NT2/D1 (cell line): ENCODE measurements at places on chromosomes 12 and 14.

- DNase-seq: no peak
These were observed 13.7 kb downstream of the CFL2 start for GRCh38 chr14:34700622-34701130.

DNA sequence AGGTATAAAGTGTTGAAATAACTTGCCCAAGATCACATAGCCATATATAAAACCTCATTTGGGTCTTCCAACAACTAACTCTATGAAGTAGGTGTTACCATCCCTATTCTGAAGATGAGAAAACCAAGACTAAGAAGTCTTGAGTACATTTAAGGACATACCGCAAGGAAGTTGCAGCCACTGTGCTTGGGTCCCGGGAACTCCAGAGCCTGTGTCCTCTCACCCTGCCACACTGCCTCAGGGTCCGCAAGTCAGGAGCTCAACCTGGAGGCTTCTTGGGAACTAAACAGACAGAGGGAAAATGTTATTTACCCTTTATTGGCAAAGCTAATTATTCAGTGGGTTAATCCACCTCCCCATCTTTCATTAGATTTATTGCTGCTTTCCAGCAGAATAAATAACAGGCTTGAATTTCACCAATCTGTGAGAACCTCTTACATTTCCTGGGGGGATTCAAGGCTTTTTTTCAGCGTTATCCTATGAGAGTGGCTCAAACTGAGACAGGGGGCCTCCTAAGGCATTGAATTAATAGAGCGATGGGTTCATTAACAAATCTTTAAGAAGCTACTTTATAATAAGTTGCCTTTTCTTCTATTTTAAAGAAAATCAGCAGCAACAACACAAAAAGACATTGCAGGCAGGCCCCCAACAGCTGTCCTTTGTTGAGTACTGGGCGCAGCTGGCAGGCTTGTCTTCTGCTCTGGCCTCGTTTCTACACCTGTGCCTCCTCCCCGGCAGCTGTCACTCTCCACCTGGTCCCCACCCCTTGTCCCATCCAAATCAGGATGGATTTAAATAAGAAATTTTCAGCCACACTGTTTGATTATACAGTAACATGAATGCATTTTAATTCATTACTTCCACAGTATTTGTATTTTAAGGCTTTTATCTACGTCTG, 25.3 kb downstream of the PHLDA1 start:
- DNase-seq: no peak

GRCh38 chr12:28568704-28569103, 378.4 kb downstream of the CCDC91 start:
- no peak for DNase-seq

GRCh38 chr12:18990856-18991255, 138.7 kb upstream of the PLEKHA5 start:
- no peak for DNase-seq

DNA sequence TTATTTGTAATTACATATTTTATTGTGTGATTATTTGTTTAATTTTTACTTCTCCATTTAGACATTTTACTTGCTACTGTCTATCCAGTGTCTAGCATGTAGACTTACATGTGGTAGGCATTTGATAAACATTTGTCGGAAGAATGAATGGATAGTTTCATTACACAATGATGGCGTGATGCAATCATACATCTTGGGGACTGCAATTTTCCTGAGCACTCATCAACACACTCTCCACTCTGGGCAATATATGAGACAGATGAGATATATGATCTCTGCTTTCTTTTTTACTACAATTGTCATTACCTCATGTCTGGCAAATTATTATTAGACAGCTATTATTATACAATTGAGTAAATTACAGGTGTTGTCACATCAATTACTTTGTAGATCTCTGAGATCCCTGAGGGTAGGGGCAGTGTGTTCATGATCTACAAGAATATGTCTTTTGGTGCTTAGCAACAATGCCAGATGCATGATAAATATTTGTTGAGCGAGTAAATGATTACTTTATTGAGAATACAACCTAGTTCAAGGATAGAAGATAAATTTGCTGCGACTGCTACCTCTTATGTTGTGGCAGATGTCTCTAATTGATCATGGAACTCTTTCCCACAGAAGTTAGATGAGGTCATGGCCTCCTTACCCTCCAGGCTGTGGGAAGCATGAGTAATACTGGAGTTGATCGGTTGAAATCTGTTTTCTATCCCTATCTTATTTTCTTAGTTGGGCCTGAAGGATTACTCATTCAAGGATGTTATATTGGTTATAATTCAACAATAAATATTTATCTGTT, 416.0 kb downstream of the LRIG3 start:
- DNase-seq: no peak

- DNase-seq: no peak
These were observed 305 bp upstream of the SLC16A7 start for GRCh38 chr12:59595565-59595882.

GRCh38 chr12:119613319-119613936, 19.9 kb downstream of the TMEM233 start:
- DNase-seq: no peak

DNA sequence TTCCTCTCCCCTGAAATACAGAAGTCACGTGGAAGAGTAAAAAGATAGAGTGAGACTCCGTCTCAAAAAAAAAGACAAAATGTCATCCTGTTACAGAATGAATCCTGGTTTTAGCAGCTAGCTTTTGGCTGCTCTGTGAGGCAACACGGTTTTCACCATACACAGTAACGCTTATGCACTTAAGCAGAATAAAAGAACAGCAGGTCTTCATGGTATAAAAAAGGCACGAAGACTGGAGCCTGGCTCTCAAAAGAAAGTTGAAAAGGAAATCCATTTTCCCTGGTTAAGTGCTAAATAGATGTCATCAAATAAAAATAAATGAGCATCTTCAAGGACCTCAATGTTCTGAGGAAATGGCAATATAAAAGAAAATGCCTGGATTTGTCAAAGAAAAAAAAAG, 444.1 kb downstream of the IPO8 start:
- DNase-seq: no peak

DNA sequence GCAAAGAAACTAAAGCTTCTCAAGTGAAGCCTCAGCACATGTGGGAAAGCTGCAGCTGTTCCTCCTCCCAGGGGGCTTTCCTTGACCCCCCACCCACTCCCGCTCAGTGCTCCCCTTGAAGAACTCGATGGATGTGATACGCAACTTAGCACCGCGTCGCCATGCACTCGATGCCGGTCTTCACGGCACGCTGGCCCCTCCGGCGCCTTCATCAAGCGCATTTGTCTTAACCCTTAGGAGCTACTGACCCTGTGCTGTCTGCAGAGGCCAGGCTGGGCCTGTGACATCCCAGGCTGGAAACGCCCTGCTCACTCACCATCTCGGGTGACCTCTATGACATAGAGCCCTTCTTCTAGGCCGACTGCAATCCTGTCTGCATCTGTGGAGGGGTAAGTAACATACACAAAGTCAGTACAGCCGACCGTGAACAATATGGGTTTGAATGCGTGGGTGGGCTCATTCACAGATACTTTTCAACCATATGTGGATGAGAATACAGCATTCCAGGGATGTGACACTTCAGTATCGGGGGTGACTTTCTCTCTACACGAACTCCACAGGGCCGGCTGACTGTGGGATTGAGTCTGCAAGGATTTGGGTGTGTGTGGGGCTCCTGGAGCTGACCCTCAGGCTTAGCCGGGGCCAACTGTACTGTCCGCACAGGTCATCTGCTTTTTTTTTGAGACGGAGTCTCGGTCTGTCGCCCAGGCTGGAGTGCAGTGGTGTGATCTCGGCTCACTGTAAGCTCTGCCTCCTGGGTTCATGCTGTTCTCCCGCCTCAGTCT, 23.1 kb downstream of the AMN start:
- DNase-seq: no peak

GRCh38 chr12:122867691-122868461, 28.0 kb downstream of the VPS37B start:
- no peak for DNase-seq

- DNase-seq: no peak
These were observed 79.9 kb upstream of the KCNA1 start for GRCh38 chr12:4829793-4830162.

GRCh38 chr12:76277480-76277879, 70.7 kb downstream of the BBS10 start:
- DNase-seq: no peak

DNA sequence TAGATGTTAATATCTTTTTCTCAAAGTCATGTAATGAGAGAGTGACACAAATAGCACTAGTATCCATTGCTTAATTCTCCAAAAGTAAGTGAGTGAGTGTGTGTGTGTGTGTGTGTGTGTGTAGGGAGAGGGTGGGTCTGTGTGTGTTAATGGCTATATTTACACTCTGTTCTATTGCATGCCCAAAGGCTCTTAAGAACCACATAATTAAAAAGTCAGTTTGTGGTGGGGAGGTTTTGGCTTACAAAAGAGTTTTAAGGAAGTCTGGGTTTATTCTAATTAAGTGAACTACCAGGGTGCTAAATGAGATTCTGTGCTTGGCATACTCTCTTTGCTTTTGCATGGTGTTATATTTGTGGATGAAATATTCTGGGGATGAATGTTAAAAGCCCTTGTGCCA, 1897.6 kb upstream of the FLRT2 start:
- DNase-seq: no peak

DNA sequence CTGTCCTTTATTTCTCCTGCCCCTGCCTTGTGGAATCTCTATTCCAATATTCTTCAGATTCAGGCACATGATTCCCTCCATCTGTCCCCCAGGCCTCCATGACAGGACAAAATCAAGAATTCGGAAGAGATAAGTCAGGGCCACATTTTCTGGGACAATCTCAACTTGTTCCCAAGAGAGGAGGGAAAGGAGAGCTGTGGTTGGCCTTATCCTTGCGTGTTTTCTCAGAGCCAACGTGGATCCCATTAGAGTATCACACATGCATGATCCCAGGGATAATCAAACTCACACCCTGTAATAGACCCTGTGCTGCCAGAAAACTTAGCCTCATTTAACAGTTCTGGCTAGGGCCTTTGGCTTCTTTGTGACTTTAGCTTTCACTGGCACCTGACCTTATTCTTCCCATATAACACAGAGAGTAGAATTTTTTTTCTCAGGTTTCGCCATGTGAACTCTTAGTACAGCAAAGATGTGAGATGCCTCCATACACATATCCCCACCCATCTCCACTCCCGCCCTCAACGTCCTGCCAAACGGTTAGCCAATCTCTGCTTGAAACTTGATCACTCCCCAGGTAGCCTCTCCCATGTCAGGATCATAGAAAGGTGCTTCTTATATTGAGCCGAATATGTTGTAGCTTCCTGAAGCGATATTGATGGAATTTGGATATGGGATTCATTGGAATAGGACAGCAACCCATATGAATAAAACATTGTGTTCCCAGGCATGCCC, 6.7 kb upstream of the KRT1 start:
- DNase-seq: no peak

DNA sequence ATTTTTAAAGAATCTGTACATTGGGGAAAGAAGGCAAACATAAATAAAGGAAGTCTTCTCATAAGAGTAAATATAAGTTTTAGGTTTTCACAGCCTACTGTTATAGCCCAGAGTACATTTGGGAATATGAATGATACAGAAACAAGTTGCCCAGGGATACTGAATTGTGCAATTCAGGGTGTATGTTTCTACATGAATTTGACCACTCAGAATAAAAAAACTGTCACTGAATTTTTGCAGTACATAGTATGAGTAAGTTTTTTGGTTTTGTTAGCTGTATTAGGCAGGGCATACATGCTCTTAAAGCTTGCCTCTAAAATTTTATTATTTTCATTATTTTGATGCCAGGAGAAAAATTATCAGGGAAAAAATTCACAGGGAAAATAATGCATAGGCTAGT, 6.6 kb upstream of the PCNX4 start:
- no peak for DNase-seq

DNA sequence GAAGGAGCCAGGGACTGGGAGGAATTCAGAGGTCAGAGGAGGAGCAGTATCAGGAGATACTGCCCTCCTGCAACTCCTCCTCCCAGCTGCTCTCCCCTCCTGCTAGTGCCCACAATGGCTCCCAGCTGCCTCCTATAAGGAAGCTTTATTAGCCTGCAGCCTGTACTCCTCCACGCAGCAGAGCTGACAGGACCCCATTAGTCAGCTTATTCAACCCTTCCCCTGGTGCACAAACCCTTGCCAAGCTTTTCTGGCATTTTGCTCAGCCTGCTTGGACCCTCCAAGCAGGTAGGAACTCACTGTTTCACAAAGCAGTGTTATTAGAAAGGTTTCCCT, 6.9 kb upstream of the AQP2 start:
- no peak for DNase-seq

DNA sequence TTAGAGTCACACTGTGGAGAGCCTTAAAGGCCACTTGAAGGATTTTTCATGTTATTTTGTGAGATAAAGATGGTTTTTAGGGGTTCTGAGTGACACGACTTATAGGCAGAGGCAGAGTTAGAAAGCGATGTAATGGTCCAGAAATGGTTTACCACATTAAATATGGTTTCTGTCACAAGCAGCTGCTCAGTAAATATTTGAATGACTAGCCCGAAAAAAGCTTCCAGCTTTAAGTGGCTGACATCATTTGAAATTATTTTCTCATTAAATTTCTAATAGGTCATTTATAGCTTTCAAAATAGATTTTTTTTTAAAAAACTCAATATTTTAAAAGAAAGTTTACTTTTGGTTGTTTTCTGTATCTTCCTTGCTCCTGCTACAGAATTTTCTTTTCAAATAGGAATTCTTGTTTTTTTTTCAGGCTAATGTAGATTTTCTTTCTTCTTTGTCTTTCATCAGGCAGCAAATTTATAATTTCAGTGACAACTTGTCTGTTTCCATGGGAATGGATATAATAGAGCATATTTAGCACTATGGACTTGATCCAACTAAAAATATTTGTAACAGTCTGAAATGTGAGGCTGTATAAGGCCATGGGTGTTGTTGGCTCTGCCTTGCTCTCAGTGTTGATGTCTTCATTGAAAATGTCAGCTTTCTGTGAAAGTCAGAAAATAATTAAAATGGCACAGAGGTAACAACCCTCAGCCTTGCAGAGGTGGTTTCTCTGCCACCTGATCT, 700.0 kb downstream of the TMTC2 start:
- no peak for DNase-seq

GRCh38 chr12:107654873-107655272, 30.7 kb upstream of the PWP1 start:
- no peak for DNase-seq

DNA sequence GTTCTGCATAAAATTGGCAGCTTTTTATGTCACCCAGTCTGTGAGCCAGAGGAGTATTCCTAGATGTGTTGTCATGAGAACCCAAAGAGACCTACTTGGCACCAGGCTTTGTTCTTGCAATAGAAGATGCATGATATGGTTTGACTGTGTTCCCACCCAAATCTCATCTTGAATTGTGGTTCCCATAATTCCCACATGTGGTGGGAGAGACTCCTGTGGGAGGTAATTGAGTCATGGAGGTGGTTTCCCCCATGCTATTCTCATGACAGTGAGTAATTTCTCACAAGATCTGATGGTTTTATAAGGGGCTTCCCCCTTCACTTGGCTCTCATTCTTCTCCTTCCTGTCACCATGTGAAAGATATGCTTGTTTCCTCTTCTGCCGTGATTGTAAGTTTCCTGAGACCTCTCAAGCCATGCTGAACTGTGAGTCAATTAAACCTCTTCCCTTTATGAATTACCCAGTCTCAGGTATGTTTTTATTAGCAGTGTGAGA, 572.0 kb upstream of the ATP2B1 start:
- no peak for DNase-seq

- no peak for DNase-seq
These were observed 54.1 kb downstream of the BEGAIN start for GRCh38 chr14:100532906-100533655.
